ENCODE measurements at places on chromosomes 5 and 9. TPM values are rescaled to one million over a fixed set of nuclear protein-coding genes. Genes with fewer than 3 reads are reported as not detected.

- no peaks in the 10 kb centered on the region for H3K4me1 ChIP-seq
- no peak for DNase-seq
- no peak overlapping the region for H3K4me3 ChIP-seq
- H3K27me3 ChIP-seq: no peaks in the 10 kb centered on the region
- no peak overlapping the region for H3K27ac ChIP-seq
These were observed 324.6 kb upstream of the TYRP1 start for GRCh38 chr9:12368569-12368968.

- no peak for DNase-seq
- H3K36me3 ChIP-seq: no peaks in the 10 kb centered on the region
- no peak overlapping the region for H3K4me3 ChIP-seq
- H3K27ac ChIP-seq: no peak overlapping the region
These were observed 50.5 kb upstream of the ICE1 start for GRCh38 chr5:5371957-5372356.

- H3K4me3 ChIP-seq: no peak overlapping the region
- no peak overlapping the region for H3K27ac ChIP-seq
- no peaks in the 10 kb centered on the region for H3K36me3 ChIP-seq
- H3K4me1 ChIP-seq: peaks cover 11% of the 10 kb centered on the region
- H3K27me3 ChIP-seq: peaks cover under 1% of the 10 kb centered on the region
- DNase-seq: no peak
These were observed 334.0 kb upstream of the PUM3 start for GRCh38 chr9:3177936-3178335.

GRCh38 chr5:172486451-172486850 lies 32.1 kb upstream of the SH3PXD2B start:
- H3K27ac ChIP-seq: no peak overlapping the region
- no peak overlapping the region for H3K4me3 ChIP-seq
- no peak for DNase-seq
- no peaks in the 10 kb centered on the region for H3K4me1 ChIP-seq
- no peaks in the 10 kb centered on the region for H3K36me3 ChIP-seq

DNA sequence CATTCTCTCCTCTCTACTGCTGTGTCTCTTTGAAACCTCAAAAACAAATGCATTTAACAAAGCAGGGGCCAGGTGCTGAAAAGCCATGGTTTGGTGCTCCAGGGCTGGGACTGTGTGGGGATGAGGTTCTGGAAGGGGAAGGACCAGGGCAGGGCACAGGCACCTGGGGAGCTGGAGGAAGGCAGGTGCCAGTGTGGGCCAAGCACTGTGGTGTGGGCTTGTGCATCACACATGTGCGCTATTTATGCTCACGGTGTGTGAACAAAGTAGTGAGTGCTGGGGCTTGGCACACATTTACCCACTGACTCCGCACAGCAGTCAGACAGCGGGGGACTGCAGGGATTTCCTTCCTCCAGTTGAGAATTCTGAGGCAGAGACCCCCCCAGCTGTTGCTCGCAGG lies 10.1 kb downstream of the HRH2 start:
- peaks cover 8% of the 10 kb centered on the region for H3K4me1 ChIP-seq
- H3K36me3 ChIP-seq: no peaks in the 10 kb centered on the region
- H3K27ac ChIP-seq: no peak overlapping the region
- no peak for DNase-seq
- no peak overlapping the region for H3K4me3 ChIP-seq

DNA sequence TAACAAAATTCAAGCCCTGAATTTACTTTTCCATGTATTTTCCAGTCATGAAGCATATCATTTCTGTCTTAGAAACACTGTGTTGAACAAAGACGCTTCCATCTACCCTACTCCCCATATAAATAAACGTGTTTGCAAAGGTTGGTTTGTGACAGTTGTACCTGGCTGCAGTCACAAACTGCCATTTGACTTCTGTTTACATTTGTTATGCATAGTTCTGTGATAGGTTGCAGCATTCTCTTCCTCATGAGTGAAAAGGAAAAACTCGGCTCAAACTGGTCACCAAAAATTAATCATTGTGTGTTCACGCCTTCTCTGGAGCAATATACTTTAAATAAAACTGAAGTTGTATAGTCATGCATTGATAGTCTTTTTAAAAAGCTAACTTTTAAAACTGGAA lies 69.3 kb upstream of the MOCS2 start:
- no peak for DNase-seq
- H3K27ac ChIP-seq: no peak overlapping the region
- no peak overlapping the region for H3K4me3 ChIP-seq
- H3K36me3 ChIP-seq: no peaks in the 10 kb centered on the region
- no peaks in the 10 kb centered on the region for H3K27me3 ChIP-seq

- H3K4me1 ChIP-seq: peaks cover 25% of the 10 kb centered on the region
- no peaks in the 10 kb centered on the region for H3K27me3 ChIP-seq
- H3K27ac ChIP-seq: no peak overlapping the region
- DNase-seq: no peak
- no peak overlapping the region for H3K4me3 ChIP-seq
- H3K36me3 ChIP-seq: no peaks in the 10 kb centered on the region
These were observed 123.7 kb downstream of the EBF1 start for GRCh38 chr5:158976035-158976434.

DNA sequence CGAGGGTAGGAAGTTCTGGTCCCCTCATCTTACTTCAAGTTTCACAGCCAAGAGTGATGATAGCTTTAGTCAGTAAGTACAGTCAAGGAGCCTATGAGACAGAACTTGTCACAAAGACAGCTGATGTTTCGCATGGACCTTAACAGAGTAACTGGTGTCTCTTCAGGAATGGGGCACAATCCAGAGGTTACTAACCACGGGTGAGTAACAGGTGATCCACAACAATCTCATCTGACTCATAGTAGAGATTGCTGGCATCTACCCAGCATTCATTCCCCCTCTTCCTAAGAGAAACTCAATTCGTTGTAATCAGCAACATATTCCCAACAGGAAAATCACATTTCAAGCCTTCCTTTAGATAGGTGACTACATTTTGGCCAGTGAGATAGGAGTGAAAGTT lies 126.7 kb downstream of the SNX18 start:
- H3K4me1 ChIP-seq: peaks cover 12% of the 10 kb centered on the region
- H3K27me3 ChIP-seq: no peaks in the 10 kb centered on the region
- H3K36me3 ChIP-seq: no peaks in the 10 kb centered on the region
- no peak overlapping the region for H3K27ac ChIP-seq

DNA sequence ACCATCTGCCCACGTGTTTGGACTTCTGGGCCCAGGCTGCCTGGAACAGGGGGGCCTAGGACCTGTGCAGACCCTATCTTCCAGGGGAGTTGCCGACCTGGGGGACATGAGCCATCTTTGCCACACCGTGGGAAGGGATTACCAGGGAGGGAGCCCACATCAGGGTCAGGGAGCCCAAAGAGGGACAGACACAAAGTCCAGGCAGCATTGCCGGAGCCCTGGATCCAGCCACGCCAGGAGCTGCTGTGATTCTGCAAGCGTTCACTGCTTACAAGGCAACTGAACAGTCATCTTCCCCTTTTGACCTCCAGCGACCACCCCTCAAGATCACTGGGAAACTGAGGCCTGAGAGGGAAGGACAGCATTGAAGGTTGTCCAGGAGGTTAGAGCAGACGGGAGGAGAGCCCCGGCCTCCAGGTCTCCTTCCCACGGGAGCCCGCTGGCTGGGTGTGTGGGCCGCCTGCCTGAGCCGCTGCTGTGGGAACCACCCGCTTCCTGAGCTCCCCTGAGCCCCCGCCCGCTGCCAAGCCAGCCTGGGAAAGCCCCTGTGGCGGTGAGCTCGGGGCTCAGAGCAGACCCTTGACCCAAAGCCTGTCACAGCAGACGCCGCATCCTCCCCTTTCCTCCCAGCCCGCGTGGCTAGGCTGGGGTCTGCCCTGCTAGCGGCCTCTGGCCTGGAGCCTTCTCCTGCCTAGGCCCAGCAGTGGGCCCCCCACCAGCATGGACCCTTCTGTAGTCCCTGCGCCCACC lies 17.1 kb upstream of the NOTCH1 start:
- no peak overlapping the region for H3K27ac ChIP-seq
- no peaks in the 10 kb centered on the region for H3K27me3 ChIP-seq
- no peak overlapping the region for H3K4me3 ChIP-seq
- H3K36me3 ChIP-seq: no peaks in the 10 kb centered on the region
- DNase-seq: no peak

GRCh38 chr9:132182314-132183091 lies 20.6 kb downstream of the NTNG2 start:
- H3K36me3 ChIP-seq: no peaks in the 10 kb centered on the region
- no peak for DNase-seq
- H3K27ac ChIP-seq: no peak overlapping the region
- no peaks in the 10 kb centered on the region for H3K27me3 ChIP-seq

DNA sequence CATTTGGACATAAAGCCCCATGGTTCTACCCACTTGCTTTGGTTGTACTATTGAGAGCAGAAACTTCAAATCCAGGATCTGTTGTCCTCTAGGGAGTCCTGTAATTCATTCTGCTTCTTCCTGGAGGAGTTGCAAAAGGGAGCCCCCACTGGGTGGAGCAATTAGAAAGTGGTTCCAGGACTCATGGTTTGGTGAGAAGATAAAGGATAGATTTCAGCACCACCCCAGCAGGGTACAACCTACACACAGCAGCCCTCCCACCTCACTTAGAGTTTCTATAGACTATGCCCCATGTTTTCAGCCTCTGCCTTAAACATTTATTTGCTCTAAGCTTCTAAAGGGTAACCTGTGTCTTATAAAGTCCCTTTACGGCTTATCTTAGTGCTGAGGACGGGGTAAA lies 112.6 kb upstream of the ARRDC3 start:
- H3K4me1 ChIP-seq: no peaks in the 10 kb centered on the region
- no peaks in the 10 kb centered on the region for H3K36me3 ChIP-seq
- no peak for DNase-seq
- H3K27me3 ChIP-seq: no peaks in the 10 kb centered on the region

GRCh38 chr5:126166368-126166767 lies 256.8 kb upstream of the GRAMD2B start:
- no peak overlapping the region for H3K4me3 ChIP-seq
- H3K27ac ChIP-seq: no peak overlapping the region
- no peak for DNase-seq
- no peaks in the 10 kb centered on the region for H3K36me3 ChIP-seq

GRCh38 chr5:112738191-112738560 lies 491 bp downstream of the APC start:
- no peaks in the 10 kb centered on the region for H3K27me3 ChIP-seq
- peak overlapping the region; percentile 13 for H3K27ac ChIP-seq
- H3K4me1 ChIP-seq: peaks cover 6% of the 10 kb centered on the region
- H3K36me3 ChIP-seq: no peaks in the 10 kb centered on the region
- no peak overlapping the region for H3K4me3 ChIP-seq

- no peak overlapping the region for H3K4me3 ChIP-seq
- H3K27me3 ChIP-seq: no peaks in the 10 kb centered on the region
- no peaks in the 10 kb centered on the region for H3K4me1 ChIP-seq
- peak overlapping the region; percentile 11 for H3K27ac ChIP-seq
These were observed 370.9 kb downstream of the PLK2 start for GRCh38 chr5:58088941-58089340.

DNA sequence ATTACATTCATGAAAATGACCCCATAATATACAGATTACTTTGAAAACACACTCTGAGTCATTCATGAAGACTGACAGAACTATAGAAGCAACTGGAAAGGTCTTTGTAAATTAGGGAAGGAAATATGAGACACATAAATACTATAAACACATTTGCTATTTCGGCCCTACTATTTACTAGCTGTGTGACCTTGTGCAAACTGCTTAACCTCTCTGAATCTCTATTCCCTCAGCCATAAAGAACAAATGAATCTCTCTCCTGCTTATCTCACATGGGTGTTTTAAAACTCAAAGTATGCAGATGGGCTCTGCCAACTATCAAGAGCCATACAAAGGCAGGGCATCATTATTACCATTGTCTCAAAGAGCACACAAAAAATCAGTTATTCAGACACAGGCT lies 52.9 kb downstream of the APBA1 start:
- H3K4me1 ChIP-seq: peaks cover 6% of the 10 kb centered on the region
- H3K4me3 ChIP-seq: no peak overlapping the region
- H3K36me3 ChIP-seq: no peaks in the 10 kb centered on the region
- DNase-seq: no peak
- H3K27ac ChIP-seq: no peak overlapping the region

- H3K36me3 ChIP-seq: no peaks in the 10 kb centered on the region
- no peak for DNase-seq
- no peaks in the 10 kb centered on the region for H3K27me3 ChIP-seq
- no peak overlapping the region for H3K4me3 ChIP-seq
- H3K27ac ChIP-seq: no peak overlapping the region
- H3K4me1 ChIP-seq: no peaks in the 10 kb centered on the region
These were observed 145.8 kb downstream of the ZDHHC21 start for GRCh38 chr9:14547245-14548060.

DNA sequence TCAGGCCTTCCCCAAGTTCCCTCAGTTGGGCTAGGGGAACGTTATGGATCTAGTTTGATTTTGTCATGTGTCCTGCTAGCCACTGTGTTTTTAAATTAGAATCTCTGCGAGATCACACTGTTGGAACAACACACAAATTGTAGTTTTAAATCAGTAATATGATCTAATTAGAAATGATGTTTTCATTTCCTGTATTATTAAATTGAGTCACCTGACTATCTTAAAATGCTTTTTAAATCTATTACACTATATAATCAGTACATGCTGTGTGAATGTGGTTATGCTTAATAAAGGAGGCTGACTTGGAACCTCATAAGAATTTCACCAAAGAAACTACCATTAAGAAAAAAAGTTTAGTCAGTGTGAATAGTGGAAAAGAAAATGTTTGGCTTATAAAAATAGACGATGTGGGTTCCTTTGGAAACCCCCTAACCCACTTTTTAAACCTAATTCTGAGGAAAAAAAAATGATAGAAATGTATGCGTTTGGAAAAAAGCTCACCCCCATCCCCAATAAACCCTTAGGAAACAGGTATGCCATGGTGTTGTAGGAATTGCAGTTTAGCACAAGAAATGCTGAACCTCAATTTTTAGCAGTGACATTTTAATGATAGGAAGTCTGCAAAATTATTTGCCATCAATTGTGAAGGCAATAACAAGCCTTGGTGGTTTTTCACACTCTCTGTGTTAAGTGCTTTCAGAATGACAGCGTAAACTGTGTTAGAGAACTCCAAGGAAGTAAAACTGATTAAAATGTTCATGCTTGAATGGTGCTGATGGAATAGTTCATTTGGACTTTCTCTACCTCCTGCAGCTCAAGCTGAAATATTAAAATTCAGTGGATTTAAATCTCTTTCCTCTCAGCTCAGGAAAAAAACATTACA lies 59.0 kb downstream of the TLE4 start:
- DNase-seq: no peak
- H3K27me3 ChIP-seq: no peaks in the 10 kb centered on the region
- H3K27ac ChIP-seq: no peak overlapping the region
- H3K4me1 ChIP-seq: no peaks in the 10 kb centered on the region

The BRD8 gene
- 38.4 TPM for total RNA-seq

The WNT8A gene
- not detected for total RNA-seq

The TMEM141 gene
- 56.5 TPM for total RNA-seq

The SELENOP gene
- total RNA-seq: 439 TPM

The CSF1R gene
- 29.1 TPM for total RNA-seq

The SRA1 gene
- total RNA-seq: 36.0 TPM

The THBS4 gene
- 4.2 TPM for total RNA-seq

The HTR4 gene
- 0.17 TPM for total RNA-seq

The LIX1 gene
- total RNA-seq: 0.11 TPM

The NRG2 gene
- total RNA-seq: 1.6 TPM

Measured in lung (tissue), 17 donors.